ENCODE measurements at places on chromosomes 1 and 21.

DNA sequence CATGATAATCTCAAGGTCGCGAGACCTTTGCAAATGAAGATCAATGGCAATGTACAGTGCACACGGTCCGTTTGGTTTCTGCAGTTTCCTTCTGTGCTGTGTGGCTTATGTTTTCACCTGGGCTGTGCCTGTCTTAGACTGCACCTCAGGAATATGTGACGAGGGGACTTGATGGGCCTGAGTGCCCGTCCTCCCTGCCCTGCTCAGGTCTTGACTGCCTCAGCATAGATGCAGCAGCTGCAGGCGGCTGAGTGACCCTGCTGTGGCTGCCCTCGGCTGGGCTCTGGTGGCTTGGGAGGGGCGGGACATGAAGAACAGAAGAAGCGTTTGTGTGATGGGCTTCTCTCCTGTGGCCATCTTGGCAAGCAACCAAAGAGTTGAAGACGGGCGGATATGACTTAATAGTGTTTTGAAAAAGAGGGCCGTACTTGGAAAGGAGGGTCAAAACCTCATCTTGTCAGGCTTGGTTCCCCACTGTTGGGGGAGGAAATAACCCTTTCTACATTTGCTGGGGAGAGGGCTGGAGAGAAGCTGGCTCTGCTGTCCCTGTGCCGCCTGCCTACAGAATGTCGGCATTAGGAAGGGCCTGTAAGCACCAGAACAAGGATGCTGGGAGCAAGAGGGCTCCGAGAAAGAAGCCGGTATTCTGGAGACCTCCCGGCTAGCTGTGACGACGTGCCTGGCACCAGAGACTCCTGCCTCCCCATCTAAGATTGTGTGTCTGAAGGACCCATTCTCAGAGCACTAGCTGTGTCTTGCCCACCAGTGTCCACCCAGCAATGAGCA lies 7.1 kb downstream of the MYBPHL start:
- DNase-seq: peak; percentile 98

DNA sequence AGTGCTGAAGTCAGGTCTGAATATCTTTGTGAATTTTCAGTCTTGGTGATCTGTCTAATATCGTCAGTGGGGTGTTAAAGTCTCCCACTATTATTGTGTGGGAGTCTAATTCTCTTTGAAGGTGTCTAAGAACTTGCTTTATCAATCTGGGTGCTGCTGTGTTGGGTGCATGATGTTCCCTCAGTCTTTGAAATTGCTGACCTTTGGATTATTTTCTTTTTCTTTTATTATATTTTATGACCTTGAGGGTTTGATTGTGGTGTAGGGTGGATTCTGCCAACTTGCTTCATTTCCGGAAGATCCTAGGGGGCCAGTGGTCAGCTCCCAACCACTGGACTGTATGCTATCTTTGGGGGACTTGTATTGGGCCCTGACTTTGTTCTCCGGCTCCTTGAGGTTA lies 415.3 kb downstream of the USP25 start:
- no peak for DNase-seq

GRCh38 chr1:230821346-230821745 lies 47.0 kb downstream of the C1orf198 start:
- DNase-seq: no peak

GRCh38 chr1:2003541-2004131 lies at the start of gene CFAP74:
CFAP74 (minus strand) TSS chr1:2003786; CDS start chr1:1990956, 12,830 bp downstream.
- DNase-seq: peak; percentile 72

DNA sequence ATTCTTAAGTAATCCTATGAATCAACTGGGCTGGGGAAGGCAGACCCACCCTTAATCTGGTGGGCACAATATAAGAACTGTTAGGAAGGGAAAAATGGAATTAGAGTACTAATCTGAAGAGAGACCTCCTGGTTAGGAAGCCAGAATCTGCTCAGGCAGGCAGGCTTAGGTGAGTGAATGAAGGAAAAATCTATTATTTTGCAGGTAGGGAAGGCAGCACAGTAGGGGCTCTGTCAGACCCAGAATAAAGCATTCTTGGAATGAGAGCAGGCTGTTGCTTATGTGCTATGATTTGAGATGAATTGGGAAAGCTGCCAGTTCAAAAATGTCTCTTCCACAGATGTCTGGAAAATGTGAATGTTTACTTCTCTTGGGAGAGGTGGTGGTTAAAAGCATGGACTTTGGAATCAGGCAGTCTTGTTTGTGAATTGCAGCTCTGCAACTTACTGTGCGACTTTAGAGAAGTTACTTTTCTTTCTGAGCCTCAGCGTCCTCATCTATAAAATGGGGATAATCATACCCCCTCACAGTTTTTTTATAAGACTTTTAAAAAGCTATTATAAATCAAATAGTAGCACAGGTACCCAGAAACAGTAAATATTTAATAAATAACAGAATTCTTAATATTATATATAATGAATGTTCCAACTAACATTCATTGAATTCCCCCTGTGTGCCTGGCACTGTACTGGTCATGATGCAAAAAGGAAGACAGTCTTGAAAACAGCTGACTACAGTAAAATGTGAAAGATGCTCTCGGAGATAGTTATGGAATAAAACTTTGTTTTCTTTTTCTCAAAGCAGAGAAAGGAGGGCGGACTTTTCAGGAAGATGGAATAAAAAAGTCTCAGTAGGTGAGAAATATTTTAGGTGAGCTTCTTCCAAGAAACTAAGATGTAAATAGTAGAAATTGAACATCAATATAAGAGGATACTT lies 15.3 kb upstream of the ZNF644 start:
- no peak for DNase-seq

GRCh38 chr1:27416387-27417111 lies 24.1 kb downstream of the GPR3 start:
- DNase-seq: no peak

DNA sequence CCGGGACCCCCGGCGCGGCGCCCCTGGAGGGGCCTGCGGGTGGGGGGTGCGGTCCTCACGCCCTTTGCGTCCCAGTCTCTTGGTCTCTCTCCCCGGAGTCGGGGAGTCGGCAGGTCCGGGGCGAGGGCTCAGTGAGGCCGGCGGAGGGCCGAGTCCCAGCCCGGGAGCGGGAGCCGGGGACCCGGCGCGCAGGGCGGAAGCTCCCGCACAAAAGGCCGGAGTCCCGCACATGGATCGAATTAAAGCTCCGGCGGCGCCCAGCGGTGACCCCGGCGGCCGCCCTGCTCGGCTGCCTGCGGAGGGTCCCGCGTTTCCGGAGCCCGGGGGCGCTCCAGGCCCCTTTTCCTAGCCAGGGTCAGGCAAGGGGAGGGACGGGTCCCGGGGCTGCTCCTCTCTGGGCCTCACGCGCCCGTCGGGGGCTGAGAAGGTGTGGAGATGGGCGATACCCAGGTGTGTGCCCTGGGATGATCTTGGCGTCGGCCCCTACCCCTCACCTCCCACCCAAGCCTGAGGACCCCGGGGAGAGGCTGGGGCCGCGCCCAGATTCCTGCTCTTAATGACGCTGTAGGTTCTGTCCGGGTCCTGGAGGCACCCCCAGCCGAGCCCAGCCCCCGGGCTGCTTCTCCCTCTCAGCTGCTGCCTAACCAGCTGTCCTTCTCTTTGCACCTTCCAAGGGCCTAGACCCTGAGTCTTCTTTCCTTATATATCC lies 512 bp downstream of the FBLIM1 start:
- DNase-seq: no peak

DNA sequence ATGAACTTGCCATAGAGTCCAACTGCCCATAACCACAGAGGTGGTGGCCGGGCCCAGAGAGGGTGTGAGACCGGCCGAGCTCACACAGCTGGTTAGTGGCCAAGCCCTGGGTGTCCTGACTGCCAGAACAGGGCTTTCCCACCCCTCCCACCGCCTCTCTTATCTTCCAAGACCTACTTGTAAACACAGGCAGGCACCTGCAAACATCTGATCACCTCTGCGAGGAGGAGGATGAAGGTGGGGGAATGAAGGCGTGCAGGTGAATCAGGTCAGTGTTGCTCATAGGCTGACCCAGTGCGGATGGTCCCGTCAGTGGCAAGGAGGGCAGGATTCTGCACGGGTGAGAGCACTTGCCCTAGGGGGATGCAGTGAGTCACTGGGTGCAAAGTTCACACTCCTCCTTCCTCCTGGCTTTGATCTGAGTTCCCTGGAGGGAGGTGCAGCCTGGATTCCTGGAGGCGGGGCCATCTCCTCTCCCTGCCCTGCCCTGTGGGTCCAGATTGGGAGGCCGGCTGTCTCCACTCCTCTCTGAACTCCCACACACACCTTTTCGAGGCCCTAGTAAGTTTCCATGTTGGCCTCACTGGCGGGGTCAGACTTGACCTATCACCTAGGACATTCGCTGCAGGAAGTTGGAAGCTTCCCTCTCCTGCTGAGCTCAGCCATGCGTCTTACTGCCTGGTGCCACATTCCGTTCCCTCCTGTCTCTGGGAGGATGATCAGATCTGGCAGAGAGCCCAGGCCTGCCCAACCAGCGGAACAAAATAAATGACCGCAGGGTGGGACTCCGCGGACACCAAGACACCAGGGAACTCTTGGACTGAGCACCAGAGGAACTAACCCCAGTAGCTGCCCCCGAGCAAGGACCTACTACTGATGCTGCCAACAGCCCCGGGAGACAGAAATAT lies 7.3 kb downstream of the UQCRHL start:
- DNase-seq: no peak

DNA sequence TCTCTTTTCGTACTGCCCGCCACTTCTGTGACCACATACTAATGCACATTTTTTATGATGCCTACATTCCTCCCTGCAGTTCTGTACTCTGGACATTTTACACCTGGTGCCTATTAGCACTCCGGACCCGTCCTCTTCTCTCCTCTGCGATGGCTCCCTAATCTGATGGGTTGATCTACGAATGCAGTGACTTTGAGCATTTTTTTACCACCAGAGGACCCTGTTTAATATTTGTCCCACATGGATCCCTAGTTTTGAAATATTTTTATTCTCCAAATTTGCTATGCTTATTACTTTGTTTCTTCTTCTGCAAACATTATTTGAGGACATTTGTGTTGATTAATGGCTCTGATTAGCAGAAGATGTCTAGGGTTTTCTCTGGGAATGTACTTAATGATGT lies 5.2 kb downstream of the PPFIA4 start:
- no peak for DNase-seq

DNA sequence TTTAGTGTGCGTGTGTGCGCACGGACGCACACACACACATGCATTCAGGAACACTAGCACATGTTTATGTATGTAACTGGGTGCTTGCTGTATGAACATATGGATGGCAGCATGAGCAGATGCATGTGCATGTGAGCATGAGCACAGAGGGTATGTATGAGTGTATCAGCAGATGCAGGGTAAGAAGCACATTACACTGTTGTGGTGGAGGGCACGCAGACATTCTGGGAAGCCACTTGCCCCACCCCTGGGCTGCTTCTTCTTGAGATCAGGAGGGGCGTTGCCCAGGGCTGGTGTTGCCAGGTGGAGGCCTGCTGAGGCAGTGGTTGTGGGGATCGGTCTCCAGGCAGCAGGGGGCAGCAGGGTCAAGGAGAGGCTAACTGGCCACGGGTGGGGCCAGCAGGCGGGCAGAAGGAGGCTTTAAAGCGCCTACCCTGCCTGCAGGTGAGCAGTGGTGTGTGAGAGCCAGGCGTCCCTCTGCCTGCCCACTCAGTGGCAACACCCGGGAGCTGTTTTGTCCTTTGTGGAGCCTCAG lies 3.9 kb upstream of the P3R3URF start:
- peak; percentile 66 for DNase-seq

DNA sequence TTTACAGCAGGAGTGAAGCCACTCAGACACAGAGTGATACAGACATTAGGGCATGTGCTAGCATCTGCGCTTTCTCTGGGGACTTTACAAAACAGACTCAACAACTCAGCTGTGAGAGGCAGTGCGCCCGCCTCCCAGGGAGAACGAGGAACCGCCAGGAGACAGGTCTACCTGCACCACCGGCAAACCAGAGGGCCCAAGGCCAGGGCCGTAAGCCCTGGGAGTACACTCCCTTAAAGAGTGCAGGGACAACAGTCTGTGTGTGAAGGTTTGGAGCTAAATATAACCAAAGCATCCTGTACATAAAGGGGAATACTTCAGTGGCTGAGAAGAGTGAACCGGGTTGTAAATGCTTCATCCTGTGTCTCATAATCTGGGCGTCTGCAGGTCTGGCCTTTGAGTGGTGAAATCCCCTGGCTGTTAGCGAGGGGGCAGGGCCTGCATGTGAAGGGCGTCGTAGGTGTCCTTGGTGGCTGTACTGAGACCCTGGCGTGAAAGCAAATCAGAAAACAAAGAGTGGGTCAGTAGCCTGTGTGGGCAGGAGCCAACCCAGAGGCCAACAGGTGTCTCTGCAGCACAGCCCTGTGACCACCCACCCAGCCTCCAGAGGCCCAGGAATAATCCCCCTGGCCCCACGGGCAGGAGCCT lies 86.9 kb downstream of the CD247 start:
- DNase-seq: no peak

DNA sequence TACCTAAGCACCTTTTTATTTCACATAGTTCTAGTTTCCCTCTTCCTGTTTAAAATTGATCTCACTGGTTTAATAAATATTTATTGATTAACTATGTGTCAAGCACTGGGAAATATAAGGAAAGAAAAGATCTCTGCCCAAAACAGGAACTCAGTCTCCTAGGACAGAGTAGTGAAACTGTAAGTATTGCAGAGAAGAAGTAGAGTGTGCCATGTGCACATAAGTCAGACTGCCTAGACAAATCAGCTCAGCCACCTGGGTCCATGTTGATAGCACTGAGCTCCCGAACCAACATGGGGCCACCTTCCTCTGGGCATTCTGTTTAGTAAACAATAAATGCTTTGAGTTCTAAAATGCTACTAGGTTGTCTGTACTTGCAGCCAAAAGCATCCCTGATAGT lies 9.8 kb upstream of the SSX2IP start:
- no peak for DNase-seq

Measured in posterior cingulate gyrus (tissue), 11 donors.